SK-N-SH treated with all-trans-retinoic acid at 6 μM for 48 hours (cell line): ENCODE measurements at places on chromosomes 13 and 19.
A peak's percentile ranks its signal among the peaks of the same experiment; 100 is the strongest.

DNA sequence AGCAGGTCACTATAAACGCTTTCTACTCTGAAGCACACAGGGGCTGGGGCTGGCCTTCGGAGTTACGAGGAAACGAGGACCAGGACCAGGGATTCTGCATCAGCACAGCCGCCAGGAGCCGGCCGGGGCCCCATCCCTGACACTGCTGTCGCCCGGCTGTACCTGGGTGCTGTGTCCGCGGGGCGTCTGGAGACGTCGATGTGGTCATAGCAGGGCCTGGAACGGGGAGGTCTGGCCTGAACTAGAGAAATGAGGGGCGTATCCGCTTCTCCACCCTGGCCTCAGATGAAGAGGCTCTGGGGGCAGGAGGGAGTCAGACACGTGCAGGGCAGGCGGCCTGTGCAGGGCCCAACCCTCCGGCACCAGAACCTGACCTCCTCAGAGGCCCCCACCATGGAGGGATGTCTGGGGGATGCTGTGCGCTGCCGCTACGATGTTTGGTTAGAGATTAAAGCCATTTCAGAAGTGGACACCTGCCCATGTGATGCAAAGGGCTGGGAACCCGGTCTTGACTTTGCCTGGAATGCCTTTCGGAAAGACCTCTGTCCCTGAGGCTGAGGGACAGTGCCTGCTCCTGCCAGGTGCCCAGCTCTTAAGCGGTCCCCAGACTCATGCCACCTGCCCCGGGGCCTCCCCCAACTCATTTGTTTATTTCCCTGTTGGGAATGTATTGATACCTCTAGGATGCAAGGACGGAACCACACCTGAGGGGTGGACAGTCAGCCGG, 21.4 kb downstream of the GAS6 start:
- ATAC-seq, result no peak

DNA sequence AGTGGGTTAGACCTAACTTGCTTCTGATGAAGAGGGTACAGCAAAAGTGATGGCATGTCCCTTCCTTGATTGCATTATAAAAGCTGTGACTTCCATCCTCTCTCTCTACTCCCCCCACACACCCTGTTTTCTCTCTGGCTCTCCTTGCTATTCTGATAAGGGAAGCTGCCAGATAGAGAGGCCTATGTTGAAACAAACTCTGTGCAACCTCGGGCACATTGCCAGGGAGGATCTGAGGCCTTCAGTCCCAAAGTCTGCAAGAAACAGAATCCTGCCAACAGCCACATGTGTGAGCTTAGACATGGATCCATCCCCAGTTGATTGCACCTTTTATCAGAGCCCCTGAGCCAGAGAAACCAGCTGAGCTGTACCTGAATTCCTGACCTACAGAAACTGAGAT, 44.8 kb upstream of the ARGLU1 start:
- no peak for ATAC-seq

GRCh38 chr19:54896036-54896435, 9.9 kb upstream of the NCR1 start:
- ATAC-seq, result no peak

GRCh38 chr19:18385359-18385674, 641 bp upstream of the GDF15 start:
- no peak for ATAC-seq

DNA sequence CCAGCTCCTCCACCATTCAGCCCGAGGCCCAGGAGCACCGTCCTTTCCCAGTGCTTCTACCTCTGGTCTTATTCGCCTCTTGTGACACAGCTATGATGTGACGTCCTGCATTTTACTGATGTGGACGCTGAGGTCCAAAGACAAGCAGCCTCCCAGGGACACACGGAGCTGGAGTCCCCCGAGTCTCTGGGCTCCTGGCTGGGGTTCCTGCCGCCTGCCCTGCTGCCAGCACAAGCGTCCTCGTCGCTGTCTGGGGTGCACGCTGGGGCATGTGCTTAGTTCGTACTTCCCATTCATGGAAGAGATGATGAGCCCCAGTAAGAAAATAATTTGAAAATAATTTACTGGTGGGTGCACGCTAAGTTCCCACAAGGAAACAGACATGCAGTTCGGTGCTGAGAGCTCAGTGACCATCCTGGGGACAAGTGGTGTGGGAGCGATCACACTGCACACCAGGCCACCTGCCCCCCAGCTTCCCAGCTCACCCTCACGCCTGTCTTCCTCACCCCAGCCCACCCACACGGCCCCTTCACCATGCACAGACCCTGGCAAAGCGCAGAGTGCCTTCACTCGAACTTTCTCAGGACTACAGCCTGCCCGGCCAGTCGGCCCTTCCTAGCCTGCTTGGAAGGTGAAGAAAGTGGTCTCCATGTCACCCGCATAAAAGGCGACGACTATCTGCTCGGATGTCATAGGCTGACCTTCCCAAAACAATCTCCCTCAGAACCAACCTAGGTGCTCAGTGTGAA, 14.2 kb upstream of the CFAP97D2 start:
- no peak for ATAC-seq

GRCh38 chr19:30180691-30181090, 191.5 kb upstream of the ZNF536 start:
- no peak for ATAC-seq

- ATAC-seq, result no peak
Observed at GRCh38 chr13:26075498-26075897, 23.7 kb upstream of the SHISA2 start.

DNA sequence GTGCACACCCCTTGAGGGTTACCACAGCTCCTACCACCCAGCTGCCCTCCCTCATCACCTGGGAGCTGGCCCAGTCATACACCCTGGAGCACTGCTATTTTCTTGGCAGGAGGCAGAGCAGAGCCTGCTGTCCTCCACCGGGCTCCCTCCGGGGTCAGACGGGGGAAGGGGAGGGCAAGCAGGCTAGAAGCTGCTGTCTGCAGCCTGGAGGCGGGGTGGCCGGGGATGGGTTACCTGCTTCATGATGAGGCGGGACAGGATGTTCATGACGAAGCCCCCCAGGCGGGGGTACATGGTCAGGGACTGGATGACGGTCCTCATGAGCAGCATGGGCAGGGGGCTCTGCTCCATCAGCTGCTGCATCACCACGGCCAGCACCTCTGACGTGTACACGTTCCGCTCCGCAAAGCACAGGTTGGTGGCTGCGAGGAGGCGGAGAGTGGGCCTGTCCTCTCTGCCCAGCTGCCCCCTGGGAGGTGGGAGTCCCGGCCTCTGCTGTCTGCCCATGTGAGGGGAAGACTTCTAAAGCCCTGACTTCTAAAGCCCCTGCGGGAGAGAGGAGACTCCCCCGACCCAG, 2.7 kb upstream of the RSPH6A start:
- ATAC-seq, result peak; percentile 8; the same call in 2 of the 3 replicates

GRCh38 chr13:112658808-112659207, 31.0 kb upstream of the ATP11A start:
- ATAC-seq, result no peak

DNA sequence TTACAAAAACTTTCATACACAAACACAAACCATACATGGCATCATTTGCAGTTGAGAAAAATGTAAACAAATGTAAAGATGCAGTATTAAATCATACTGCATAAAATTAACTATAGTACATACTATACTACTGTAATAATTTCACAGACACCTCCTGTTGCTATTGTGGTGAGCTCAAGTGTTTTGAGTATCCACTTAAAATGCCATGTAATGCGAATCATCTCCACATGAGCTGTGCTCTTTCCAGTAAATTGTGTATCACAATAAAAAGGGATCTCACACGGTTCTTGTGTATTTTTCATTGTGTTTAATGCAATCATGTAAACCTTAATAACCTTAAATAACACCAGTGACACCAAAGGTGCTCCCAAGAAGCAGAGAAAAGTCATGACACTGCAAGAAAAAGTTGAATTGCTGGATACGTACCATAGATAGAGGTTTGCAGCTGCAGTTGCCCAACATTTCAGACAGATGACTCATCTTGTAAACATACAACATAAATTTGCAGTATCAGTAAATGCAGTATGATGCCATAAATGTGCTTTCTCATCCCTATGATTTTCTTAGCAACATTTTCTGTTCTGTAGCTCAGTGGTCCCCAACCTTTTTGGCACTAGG, 166.6 kb downstream of the RAP2A start:
- peak; percentile 66 for ATAC-seq

DNA sequence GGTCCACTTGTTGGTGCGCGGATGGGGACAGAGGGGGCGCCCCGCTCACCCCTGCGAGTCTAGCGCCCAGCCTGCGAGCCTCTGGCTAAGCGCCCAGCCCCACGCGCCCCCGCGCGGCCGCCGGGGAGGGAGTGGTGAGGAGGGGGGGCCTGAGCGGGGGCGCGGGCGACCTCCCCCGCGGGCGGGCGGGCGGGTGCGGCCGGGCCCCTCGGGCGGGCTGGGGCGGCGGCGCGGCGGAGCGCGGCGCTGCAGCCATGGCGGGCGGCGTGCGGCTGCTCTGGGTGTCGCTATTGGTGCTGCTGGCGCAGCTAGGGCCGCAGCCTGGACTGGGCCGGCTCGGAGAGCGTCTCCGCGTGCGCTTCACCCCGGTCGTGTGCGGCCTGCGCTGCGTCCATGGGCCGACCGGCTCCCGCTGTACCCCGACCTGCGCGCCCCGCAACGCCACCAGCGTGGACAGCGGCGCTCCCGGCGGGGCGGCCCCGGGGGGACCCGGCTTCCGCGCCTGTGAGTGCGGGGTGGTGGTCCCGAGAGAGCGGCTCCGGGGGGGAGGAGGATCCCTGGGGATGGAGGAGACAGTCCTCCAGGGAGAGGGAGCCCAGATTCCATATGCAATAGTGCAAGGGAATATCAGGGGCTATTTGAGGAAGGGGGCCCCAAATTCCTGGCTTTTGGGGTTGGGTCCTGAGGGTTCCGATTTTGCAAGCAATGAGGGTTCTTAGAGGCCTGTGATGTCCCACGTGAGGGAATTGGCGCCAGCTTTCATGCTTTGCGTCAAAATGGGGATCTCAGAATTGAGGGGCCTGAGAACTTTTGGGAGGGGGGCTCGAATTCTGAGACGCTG, at the start of gene LTBP4:
LTBP4 (plus strand) TSS at position 236 of the 841 bp plus-strand sequence; CDS start at position 255, 19 bp downstream.
- no peak for ATAC-seq

- ATAC-seq, result no peak
Observed at GRCh38 chr19:1211494-1212234, 6.1 kb downstream of the STK11 start.

DNA sequence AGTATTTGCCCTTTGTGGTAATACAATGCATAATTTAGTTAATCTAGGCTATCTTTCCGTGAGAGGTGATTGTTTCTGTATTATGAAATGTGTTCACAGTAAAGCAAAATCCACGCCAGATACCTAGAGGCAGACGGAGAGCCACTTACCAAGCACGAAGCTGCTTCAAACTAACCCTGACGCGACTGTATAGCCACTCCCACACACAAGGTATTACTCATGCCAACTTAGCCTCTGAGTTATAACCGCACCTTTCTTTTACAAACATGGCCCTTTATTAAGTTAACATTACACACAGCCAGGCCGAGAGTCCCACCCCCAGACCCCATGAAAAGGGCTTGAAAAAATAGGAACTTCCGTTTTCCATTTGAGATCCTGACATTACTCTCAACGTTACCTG, 185.7 kb downstream of the ABCC4 start:
- no peak for ATAC-seq

DNA sequence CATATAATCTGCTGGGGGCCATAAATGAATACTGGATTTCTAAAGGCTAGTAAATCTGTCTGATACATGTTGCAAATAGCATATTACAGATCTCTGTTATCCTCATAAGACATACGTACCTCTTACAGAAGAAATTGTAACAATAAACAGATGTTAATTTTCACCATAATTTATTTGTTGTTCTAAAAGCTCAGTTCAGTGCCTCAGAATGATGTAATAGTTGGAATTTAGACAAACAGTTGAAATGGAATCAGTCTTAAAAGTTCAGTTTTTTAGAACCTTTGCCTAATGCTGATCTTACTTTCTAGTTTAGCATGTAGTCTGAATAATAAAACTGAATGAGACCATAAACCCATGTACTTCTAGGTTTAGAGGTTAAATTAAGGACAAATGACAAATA, 43.1 kb downstream of the B3GLCT start:
- no peak; the same call in 2 of the 3 replicates for ATAC-seq

DNA sequence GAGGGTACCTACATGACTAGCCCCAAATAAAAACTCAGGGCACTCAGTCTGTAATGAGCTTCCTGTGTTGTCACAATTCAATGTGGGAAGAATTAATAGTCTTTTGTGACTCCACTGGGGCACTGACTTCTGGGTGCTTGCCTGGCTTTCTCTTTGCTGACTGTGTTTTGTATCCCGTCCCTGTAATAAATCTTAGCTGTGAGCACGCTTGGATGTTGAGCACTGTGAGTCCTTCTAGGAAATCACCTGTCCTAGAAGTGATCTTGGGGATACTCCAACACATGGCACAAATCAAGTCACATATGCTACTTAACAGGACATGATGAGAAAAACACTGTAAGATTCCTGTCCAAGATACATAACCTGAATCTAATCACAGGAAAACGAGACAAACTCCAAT, 83.0 kb downstream of the USP12 start:
- ATAC-seq, result no peak

DNA sequence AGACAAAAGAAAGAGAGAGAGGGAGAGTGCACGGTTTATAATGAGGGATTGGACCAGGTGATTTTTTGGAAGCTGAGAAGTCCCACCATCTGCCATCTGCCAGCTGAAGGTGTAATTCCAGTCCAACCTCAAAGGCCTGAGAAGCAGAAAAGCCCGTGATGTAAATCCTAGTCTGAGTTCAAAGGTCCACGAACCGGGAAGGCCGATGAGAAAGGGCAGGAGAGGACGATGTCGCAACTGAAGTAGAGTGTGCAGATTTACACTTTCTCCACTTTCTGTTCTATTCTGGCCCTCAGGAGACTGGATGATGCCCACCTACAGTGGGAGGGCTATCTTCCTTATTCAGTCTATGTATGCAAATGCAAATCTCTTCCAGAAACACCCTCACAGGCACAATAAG, 500.0 kb downstream of the DIAPH3 start:
- no peak for ATAC-seq

DNA sequence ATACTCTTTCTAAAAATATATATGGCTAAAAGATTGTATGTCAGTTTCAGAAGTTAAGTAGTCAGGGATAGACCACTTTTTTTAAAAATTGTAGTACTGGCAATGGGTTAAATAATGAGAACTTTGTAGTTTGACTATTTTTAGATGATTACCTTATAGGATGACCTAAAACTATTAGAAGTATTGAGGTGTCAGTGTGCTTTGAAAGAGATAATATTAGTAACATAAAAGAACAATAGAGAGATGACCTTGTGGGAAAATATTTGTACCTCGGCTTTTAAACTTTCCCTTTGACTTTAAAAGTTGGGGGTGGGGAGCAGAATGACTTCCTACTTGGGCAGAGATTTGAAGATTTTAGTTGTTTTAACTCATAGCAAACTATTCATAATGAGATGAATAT, 48.3 kb downstream of the SLAIN1 start:
- ATAC-seq, result no peak

DNA sequence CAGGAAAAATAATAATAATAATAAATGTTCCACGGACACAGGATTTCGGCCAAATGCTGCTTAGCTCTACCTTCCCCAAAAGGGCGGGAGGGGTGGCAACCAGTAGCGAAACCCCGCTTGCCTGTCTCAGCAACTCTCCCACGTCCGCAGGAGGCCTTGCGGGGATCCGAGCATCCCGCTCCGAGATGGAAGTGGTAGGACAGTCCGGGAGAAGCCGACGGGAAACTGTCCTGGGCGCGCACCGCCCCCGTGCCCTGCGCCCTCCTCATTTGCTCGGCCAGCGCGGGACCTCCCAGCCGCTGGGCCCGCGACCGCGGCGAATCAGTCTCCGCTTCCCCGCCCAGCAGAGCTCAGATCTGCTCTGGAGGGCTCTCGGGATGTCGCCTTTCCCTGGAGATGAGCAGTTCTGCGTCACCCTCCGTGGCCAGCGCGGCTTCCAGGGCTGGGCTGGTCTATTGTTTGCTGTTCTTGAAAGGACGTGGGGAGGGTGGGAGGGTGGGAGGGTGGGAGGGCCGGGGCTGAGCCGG, 48.9 kb upstream of the PABPC3 start:
- peak; percentile 91 for ATAC-seq

- no peak for ATAC-seq
Observed at GRCh38 chr13:110471156-110471832, 90.2 kb downstream of the RAB20 start.
